Naive thymus-derived CD4-positive, alpha-beta T cell (primary cell): ENCODE measurements at places on chromosomes 11 and 22.

- DNase-seq = no peak
These were observed 81.9 kb upstream of the PGR start for GRCh38 chr11:101211407-101211975.

- no peak for DNase-seq
These were observed 77.3 kb downstream of the ARHGEF12 start for GRCh38 chr11:120413480-120413879.

- DNase-seq = no peak
These were observed 57.3 kb downstream of the ELMOD1 start for GRCh38 chr11:107648242-107648641.

DNA sequence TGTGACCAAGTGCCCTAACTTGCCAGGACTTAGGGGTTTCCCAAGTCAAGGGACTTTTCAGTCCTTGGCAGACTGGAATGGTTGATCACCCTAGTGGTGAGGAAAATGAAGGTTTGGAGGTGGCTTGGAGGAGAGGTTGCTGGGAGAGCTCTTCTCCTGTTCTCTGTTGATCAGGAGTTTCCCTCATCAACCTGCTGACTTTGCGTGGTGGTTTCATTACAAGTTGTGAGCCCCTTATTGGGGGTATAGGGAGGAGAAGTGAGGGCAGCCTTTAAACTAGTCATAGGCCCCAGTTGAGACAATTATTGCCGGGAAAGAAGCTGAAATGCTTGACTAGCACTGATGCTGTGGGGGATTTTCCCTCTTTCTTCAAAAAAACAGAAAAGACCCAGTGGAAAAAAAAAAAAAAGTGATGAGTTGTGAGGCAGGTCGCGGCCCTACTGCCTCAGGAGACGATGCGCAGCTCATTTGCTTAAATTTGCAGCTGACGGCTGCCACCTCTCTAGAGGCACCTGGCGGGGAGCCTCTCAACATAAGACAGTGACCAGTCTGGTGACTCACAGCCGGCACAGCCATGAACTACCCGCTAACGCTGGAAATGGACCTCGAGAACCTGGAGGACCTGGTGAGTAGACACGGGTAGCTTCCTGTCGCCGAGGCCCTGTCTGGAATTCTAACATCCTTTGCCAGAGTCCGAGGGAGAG, at the start of gene CXCR5:
Gene CXCR5 (plus strand): TSS at position 525 of the 704 bp plus-strand sequence. CDS start 50 bp downstream, at position 575.
- no peak for DNase-seq

DNA sequence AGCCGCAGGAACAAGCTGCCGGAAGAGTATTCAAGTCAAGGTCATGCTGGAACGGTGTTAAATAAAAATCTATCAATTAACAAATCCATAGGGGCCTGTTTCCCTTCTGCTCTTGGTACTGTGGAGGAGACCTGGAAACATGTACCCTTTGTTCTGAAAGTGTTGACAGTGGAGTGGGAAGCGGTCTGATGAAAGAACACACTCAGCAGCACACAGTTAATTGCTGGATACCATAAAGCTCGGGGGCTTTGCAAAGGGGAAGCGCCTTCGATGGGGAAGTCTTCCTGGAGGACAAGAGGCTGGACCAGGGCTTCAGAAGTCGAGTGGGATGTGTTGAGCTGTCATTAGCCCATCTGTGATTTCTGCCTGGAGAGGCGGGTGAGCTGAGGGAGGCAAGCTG, 112.5 kb upstream of the CLPB start:
- DNase-seq = no peak
